Activated naive CD4-positive, alpha-beta T cell (primary cell): ENCODE measurements at places on chromosomes 6 and 20.

- no peak for DNase-seq
Observed at GRCh38 chr6:43246301-43247113, 3.2 kb downstream of the TTBK1 start.

DNA sequence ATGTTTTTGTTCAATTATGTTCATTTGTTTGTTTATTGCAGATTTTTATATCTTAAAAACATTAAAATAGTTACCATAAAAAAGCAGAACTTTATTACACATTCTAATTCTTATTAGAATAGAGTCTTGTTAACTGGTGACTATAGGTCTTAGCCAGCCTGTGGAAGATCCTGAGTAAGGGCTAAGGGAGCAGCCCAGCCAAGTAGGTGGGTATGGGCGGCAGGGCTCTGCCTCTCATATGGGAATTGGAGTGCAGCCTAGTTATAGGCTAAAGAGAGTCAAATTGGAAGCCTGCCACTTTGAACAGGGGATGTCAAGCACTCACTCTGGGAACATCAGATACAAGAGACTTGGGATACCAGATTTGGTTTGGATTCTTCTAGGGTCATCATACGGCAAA is 10.5 kb upstream of the HSF2 start:
- DNase-seq: no peak

DNA sequence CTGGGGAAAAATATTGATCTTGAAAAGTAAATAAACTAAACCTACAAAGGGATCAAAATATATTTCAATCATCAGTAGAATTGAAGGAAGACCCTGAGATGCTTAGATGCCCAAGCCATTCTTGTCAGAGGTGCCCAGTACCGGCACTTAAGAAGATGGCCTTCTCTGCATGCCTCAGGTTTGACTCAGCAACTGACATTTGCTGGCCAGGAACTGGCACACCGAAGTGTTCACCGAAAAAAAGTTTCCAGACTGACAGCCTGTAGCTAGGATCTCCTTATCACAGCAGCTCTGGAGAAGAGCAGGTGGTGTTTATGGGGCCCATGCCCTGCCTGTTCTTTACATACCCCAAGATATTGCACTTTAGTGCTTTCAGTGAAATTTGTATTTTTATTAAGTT is 203.2 kb downstream of the MOXD1 start:
- no peak for DNase-seq

DNA sequence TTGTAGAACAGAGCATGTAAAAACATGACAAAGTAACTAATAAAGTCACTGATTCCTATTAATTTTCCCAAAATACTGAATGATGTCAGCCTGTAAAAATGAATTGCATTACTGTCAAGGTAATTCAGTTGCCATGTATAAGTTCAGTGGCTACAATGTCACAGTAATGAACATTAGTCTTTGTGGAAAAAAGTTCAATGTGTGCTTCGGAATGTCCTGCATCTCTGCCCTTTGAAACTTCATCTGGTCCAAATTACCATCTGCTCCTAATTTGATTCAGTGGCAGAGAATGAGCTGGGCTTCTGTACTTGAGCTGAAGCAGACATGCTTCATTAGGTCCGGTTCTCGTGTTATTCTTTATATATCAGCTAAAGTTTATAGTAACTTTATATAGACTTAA is 567.4 kb downstream of the COL12A1 start:
- DNase-seq: no peak

GRCh38 chr20:50286174-50286511 is 95.5 kb downstream of the CEBPB start:
- DNase-seq: no peak

DNA sequence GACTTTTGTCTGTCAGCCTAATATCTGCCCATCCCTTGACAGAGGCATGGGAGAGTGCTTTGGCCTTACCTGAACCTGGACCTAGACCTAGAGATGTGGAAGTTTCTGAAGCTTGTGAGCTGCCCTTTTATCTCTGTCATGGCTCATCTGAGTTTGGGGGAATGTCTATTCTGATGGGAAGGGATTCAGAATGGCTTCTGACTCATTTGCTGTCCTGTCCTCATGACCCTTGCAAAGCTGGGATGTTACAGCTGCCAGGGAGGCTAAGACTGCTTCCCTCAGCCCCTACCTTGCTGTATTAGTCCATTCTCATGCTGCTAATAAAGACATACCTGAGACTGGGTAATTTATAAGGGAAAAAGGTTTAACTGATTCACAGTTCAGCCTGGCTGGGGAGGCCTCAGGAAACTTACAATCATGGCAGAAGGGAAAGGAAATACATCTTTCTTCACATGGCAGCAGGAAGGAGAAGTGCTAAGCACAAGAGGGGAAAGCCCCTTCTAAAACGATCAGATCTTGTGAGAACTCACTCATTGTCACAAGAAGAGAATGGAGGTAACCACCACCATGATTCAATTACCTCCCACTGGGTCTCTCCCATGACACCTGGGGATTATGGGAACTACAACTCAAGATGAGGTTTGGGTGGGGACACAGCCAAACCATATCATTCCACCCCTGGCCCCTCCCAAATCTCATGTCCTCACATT is 252.2 kb downstream of the ERMARD start:
- no peak for DNase-seq

DNA sequence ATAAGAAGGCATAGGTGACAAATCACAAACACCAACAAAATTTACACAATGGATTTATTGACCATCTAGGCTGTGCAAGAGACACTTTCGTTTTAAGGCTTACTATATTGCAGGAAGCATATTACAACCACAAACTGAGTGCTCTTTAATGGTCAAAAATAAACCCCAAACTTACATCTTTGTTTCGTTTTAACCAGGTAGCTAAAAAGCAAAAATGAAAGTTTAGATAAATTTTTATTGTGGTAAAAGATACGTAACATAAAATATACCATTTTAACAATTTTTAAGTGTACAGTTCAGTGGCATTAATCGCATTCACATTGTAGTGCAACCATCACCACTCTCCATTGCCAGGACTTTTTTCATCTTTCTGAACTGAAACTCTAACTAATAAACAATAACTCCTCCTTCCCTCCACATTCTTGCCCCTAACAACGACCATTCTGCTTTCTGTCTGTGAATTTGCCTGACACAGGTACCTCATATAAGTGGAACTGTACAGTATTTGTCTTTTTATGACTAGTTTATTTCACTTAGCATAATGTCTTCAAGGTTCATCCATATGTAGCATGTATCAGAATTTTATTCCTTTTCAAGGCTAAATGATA is 32.3 kb upstream of the DUSP22 start:
- DNase-seq: no peak

DNA sequence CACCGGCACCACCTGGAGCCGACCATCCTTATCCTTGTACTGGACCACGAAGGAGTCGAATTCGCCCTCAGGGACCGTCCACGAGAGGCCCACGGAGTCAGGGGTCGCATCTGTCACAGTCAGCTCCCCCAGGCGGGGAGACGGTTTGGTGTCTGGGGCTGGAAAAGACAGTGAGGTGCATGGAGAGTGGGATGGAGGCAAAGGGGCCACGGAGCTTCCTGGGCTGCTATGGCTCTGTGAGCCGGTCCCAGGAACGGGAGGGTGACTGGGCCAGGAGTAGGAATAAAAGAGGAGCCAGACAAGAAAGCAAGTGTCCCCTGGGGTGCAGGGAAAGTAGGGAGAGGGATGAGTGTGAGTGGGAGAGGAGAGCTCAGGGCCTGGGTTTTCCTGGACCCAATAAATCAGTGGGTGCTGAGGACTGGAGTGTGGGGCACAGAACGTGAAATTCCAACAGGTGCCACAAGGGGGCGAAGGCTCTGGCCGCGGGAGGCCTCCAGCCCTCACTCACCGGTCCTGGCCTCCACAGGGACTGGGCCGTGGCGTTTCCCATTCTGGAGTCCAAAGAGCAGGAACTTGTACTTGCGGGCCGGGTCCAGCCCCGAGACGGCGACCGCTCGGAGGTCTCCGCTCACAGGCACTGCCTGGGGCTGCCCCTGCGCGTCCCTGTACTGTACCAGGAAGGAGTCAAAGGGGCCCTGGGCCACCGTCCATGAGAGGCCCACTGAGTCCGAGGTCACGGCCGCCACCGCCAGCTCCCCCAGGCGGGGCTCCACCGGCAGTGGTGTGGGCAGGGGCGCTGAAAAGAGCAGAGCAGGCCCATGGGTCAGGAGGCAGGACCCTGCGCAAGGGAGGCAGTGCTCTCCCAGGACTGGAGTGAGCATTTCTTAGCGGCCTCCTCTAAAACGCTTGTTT is 9.9 kb downstream of the CYP21A2 start:
- DNase-seq: peak; percentile 14

GRCh38 chr20:34262488-34263288 is 21.5 kb downstream of the ASIP start:
- no peak for DNase-seq

- no peak for DNase-seq
Observed at GRCh38 chr20:57807401-57808263, 97.8 kb upstream of the PMEPA1 start.

GRCh38 chr6:134117409-134117808 is 65.0 kb upstream of the SLC2A12 start:
- DNase-seq: no peak

DNA sequence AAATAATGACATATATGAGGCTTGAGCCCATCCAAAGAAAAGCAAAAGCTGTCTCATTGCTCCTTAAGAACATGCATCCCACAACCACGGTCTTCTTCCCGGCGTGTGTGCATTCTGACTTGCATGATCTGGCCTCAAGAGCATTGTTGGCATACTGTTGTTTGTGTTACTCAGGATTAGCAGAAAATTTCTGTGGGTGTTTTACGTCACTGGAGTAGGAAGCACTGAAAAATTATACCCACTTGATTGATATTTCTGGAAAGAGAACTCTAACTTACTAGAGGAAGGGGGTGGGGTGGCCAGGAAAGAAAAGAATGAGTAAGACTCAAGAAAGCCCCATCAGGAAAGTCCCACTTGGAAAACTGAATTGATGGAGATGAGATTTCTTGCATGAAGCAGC is 326.2 kb upstream of the PRDM1 start:
- DNase-seq: no peak

- DNase-seq: no peak
Observed at GRCh38 chr20:60124776-60125381, 166.7 kb downstream of the CDH26 start.

GRCh38 chr20:8870652-8871051 is 198.2 kb upstream of the PLCB4 start:
- no peak for DNase-seq

DNA sequence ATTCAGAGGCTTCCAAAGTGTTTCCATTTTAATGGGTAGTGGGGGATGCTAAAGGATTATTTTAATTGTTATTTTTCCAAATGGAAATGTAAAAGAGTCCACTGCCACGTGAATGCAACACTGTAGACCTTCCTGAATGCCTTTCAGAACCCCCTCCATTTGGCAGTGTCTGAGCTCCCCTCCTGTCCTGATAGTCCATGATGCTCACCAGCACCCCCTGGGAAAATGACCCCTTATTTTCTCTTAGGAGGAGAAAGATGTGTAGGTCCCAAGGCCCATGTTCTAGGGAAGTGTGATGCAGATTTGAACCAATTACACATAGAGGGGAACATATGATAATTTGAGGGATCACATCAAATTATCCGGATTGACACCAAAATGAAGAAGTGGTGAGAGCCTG is 46.8 kb upstream of the SH3BGRL2 start:
- DNase-seq: no peak

DNA sequence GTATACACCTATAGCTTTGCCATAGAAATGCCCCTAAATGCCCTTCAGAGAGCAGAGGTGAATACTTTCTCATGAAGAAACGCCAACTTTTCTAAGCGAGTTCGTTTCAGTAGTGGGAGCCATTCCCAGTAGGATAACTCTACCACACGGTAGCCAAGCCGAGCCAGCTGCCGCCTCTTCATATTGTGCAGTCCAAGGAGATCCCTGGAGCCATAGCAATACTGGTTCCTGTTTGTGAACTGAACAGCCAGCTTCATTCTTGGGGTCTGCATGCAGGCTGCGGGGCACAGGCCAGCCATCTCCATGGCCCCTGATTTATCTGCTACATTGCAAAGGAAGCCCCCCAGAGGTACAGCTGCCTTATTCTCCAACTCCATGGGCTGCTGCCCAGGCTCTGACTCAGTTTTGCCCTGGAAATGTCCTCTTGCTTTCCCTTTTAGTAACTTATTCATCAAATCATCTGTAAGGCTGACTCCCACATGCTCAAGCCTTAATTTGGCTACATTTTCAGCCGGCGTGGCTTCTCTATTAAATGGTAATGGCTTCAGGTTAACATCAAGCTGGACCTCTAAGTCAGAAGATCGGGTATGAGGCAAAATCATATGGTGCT is 12.8 kb downstream of the FASTKD5 start:
- DNase-seq: no peak

DNA sequence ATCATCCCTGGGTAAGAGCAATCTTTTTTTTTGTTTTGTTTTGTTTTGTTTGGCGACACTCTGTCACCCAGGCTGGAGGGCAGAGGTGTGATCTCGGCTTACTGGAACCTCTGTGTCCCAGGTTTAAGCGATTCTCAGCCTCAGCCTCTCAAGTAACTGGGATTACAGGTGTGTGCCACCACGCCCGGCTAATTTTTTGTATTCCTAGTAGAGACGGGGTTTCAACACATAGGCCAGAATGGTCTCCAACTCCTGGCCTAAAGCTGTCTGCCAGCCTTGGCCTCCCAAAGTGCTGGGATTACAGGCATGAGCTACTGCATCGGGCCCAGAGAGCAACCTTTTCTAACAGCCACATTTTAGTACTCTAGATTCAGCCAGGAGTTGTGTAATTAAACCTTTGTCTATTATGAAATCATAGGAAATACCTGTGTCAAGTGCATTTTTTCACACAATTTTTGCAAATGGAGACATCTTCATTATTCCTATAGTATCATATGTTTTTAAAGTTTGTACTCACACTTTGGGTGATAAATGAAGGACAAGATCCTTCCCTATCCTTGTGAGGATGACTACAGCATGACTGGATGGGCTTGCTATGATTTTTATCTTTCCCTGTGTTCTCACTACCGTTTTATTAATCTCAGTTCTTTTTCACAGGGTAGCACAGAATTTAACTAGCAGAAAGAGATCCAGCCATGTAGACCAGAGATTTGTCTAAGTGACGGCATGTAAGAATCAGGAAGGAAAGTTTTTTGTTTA is 82.6 kb downstream of the OR2B2 start:
- no peak for DNase-seq

GRCh38 chr20:47236639-47236900 is 119.9 kb downstream of the ZMYND8 start:
- no peak for DNase-seq

- DNase-seq: no peak
Observed at GRCh38 chr20:44087857-44088120, 99.2 kb downstream of the JPH2 start.

GRCh38 chr20:4297127-4297826 is 281.9 kb upstream of the RNF24 start:
- no peak for DNase-seq

- no peak for DNase-seq
Observed at GRCh38 chr20:3781153-3781910, at the start of gene SPEF1. Gene SPEF1 (minus strand): TSS chr20:3781448. CDS start chr20:3781287, 161 bp downstream.

DNA sequence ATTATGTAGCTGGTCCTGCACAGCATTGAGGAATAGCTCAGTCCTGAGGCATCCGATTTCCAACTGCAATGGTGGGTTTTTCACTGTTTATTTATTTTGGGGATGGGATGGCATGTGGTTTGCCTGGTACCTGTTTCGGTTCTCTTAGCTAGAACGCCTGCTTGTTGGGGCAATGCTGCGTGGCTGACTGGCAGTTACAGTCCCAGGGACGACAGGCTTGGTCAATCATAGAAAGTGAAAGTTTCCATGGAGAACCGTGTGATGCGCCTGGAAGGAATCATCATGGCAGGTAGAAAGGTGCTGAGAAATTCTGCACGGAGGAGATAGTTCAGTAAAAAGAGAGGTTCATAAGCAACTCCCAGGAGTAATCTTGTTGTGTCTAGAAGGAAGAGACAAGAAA is 18.4 kb downstream of the ID4 start:
- DNase-seq: no peak
